ENCODE measurements at places on chromosomes 3 and 15.

GRCh38 chr3:173397161-173398110 lies at the start of gene NLGN1:
Gene NLGN1, plus strand, starts transcription at chr3:173397744.
- DNase-seq, result no peak

DNA sequence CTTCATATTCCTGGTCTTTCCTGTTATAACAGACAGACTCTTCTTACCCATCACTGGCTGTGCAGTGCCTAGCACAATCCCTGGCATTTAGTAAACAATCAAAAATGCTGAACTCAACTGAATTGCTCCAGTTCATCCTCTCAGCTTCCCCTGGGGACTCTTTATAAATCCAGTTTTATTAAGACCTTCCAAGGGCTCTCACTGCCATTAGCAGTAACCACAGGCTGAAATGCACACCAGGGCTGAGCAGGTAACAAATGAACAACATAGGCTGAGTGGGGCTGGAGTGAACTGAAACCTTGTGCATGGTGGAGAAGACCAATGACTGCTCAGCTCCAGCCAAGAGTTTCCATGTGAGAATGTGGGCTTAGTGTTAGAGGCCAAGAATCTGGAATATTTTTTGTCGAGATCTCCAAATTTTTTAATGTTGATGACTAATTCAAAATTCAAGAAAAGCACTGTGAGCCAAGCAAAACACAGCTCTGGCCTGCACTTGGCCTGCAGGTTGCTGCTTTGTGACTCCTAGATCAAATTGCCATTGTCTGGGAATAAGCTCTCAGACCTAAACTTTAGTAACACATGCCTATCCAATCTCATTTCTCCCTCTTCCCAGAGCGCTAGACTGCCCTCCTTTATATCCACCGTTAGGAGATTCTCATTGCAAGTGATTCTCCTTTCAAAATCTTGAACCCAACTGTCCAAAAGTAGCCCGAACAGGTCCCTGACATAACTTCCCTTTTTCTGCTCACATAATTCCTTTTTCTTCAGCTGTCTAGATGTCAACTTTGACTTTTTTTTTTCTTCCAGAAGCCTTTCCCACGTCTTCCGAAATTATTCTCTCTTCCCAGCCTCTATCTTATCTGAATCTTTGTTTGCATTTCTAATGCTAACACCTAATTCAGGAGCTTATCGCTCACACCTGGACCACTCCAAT lies 7.4 kb downstream of the SQOR start:
- DNase-seq, result no peak

- no peak for DNase-seq
These were observed 295.1 kb downstream of the EPHB1 start for GRCh38 chr3:135090020-135090717.

DNA sequence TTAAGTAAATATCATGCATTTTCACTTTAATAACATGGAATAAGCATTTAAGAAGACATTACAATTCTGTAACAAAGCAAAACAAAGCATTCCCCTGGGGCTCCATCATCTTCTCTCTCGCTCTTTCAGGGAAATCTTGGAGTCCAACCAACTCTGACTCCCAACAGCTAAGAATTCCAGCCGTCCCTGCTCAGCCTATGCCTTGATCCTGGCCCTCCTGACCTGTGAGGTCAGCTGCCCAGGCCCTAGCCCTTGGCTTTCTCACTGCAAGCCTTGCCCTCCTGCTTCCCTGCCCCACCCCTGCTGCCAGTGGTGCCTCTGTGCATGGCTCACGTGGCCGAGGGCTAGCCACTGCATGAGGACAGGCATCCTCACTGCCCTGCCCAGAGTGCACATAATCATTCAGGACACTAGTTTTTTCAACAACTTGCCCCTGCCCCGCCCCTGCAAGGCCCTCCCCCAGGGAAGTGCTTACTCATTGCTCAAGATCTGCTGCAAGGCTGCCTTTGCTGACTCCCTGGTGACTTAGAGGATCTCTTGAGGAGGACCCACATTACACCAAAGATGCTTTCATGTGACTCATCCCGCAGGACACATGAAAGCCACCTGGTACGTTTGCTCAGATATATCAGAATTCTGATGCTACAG lies 37.6 kb downstream of the MTMR10 start:
- DNase-seq, result no peak

DNA sequence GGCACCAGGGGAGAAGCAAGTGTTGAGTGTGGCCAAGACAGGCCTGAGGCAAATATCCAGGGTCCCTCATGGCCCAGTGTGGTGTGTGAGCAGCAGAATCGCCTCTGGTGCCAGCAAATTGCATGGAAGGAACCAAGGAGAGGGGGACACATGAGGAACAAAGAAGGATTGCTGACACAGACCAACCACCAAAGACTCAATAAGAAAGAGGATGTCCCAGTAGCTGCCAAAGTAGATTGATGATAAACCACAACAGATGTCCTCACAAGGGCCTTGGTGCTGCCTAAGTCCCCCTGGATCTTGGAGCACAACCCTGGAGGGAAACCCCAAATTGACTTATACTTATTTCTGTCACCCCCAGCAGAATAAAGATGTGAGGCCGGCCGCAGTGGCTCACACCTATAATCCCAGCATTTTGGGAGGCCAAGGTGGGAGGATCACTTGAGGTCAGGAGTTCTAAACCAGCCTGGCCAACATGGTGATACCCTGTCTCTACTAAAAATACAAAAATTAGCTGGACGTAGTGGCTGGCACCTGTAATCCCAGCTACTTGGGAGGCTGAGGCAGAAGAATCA lies 10.6 kb downstream of the SRGAP3 start:
- no peak for DNase-seq

DNA sequence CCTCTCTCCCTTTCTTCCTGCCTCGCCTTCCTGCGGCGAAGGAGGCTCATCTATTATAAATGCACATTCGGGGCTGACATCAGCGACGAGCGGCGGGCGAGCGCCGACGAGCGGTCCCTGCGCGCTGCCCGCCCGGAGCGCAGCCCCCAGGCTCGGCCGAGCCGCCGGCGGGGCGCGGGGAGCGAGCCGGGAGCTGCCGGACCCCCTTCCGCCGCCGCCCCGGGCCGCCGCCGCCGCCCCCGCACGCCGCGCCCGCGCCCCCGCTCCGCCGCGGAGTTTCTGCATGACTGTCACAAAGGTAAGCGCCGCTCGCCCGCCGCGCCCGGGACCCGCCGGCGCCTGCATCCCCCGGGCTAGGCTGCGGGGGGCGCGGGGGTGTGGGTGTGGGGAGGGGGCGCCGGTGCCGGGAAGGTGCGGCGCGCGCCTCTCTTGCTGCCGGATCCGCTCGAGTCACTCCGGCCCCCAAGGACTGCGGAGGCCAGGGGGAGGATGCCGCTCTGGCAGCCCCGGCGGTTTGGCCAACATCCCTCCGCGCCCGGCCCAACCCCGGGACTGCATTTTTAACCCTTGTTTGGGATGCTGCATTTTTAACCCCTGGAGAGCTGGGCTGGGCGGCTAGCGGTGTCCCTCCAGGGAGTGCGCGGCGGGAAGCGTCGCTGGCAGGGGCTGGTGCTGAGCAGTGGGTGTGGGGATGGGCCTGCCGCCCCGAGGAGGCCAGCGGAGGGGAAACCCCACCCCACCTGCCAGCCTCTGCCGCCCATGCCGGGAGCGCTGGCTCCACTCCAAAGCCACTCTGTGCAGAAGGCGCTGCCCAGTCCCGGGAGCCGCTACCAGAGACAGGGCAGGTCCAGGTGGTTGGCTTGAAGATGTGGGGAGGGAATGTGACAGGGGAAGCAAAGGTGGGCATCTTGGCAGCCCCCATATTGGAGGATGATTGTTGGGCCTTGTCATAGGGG lies at the start of gene CORO2B:
Gene CORO2B, plus strand, starts transcription at position 14 of the 956 bp plus-strand sequence. Its CDS starts 270 bp downstream, at position 284.
- DNase-seq, result no peak

DNA sequence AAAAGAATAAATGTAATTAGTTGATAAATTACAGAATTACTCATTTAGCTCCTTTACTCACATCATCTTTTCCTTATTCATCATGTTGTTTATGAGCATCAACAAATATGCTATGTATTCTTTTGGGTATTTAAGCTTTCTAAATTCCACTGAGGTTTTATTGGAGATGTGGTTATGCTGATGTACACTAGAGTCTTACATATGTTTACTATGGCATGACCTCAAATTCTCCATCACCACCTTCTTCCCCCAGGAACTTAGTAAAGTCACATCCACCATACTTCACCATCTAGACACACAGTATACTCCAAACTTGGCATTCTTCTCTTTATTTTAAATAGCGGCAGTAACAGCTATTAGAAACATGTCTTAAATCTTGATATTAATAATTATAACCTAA lies 74.1 kb upstream of the MELTF start:
- no peak for DNase-seq

DNA sequence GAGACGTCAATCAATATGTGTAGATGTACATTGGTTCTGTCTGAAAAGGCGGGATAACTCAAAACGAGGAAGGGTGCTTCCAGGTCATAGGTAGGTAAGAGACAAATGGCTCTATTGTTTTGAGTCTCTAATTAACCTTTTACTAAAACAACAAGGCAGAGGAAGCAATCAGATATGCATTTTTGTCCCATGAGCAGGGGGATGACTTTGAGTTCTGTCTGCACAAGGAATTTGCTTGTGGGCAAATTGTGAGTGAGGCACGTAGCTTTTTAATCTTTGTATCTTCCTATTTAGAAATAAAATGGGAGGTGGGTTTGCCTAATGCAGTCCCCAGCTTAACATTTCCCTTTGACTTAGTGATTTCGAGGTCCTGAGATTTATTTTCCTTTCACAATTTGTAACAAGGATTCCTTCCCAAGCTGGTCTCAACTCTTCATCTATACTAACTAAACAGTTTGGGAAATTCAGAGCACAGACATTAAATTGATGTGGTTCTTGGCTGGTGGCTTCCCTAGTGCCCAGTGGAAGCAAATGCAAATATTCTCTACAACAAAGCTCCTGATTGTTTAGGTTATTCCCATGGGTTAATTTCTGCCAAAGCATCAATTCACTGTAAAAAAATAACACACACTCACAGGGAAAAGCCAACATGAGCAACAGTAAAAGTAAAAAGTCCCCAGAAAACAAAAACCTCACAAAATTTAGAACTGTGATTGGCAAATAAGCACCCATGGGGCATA lies 738.8 kb upstream of the SGO1 start:
- DNase-seq, result no peak

DNA sequence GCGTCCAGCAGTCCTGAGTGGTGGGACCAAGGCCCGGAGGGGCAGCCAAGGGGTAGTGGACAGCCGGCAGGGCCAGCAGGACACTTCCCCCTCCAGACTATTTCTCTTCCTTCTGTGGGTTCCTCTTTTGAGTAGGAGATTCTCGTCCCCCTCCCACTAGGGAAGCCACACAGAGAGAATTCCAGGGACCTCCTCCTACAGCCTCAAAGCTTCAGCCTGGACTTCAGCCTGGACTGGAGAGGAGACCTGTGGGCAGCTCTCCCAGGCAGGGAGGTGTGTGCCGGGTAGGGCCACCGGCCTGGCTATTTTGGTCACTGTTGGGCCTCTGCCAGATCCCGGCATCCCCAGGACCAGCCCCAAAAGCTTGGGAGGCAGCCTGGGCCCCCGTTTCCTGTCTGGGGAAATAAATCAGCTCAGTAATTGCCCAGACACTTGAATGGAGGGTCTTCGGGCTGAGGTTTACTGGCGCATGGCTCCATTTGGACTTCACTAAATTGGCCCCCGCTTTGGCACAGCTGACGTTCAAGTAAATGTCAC lies 1.3 kb downstream of the SLC6A6 start:
- DNase-seq, result no peak

- no peak for DNase-seq
These were observed 37.3 kb upstream of the MGA start for GRCh38 chr15:41622901-41623300.

DNA sequence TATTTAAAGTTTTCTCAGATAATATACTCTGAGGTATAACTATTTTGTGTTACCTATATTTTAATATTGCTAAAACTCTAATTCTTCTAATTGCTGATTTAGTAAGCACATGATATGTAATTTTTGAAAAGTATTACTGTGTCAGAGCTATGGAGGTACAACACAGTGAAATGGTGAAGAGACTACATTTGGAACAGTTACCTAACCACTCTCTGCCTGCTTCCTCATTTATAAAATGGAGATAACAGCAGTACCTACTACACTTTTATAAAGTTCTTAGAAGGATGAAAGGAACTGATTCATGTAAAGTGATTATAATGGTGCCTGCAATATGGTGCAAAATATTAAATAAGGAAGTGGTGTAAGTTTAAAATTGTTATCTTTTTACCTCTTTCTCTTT lies 16.3 kb upstream of the NEK10 start:
- DNase-seq, result no peak

- no peak for DNase-seq
These were observed 80.2 kb downstream of the BFSP2 start for GRCh38 chr3:133479895-133480669.

GRCh38 chr3:17964108-17964507 lies 221.7 kb upstream of the TBC1D5 start:
- no peak for DNase-seq

GRCh38 chr3:46750555-46751038 lies 32.9 kb upstream of the PRSS50 start:
- no peak for DNase-seq

GRCh38 chr15:78830514-78831228 lies 19.4 kb upstream of the ADAMTS7 start:
- DNase-seq, result no peak

DNA sequence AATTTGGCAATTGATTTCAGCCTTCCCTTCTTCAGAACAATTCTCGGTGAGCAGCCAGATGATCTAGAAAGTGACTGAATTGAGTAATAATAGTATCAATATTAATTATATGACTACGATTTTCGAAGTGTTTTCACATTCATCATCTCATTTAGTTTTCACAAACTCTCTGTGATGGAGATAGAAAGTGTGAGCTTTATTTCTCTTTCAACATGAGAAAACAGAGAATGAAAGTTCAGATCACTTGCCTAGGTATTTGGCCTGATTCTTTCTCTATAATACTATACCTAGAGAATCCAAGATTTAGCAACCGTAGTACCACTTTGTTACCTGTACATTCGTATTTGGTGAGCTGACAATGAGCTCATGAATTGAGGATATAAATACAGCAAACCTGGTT lies 739.2 kb upstream of the NR2F2 start:
- DNase-seq, result no peak

DNA sequence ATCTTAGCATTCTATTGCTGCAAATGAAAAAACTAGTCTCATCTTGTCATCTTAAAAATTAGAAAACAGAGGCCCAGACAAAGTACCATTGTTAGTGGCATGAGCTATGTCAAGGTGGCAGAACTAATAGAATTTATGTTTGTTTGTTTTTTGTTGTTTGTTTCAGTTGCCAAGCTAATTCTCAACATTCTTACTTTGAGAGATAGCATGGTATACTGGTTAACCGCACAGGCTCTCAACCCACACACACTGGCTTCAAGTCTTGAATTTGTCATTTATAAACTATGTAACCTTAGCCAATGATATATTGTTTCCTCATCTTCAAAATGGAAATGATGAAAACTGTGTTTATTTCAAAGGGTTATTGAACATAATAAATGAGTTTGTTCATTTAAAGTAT lies 367.6 kb upstream of the PLSCR5 start:
- DNase-seq, result no peak
